ENCODE measurements at places on chromosomes 6 and 20.
A peak's percentile ranks its signal among the peaks of the same experiment; 100 is the strongest.

DNA sequence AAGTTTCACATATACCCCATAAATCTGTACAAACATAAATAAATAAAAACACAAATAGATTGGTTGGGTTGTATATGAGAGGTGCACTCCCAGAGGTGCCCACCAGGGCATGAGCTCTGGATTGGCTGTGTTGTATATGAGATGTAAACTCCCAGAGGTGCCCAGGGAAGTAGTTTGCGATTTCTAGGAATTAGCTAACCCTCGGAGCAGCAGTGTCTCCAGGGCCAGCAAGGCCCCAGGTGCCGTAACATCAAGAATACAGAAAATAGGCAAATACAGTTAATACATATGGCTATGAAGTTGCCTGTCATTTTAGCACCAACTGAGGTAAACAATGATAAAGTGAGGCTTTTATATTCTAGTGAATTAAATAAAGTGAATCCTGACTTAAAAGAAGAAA is 5.4 kb upstream of the GINM1 start:
- peak; percentile 5 for DNase-seq

- DNase-seq: no peak
Measured at GRCh38 chr20:49297605-49298530, 20.0 kb upstream of the ZNFX1 start.

DNA sequence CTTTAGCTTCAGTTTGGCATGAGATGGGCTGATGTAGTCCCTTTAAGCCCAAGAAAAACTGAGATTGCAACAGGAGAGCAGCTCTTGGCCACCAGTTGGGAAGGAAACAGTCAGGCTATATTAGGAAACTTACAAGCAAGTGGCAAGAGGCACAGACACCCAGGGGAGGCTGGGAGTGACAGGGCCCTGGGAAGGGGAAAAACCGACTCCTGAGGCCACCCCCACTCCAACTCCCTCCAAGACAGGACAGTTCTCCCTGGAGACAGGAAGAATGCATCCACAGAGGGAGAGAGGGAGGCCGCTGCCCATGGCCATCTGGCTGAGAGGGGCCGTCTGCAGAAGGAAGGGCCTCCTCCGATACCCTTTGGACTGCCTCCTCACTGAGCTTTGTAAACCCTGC is 20.5 kb downstream of the JPH2 start:
- DNase-seq: no peak

- DNase-seq: no peak
Measured at GRCh38 chr6:338815-339262, 46.6 kb downstream of the DUSP22 start.

DNA sequence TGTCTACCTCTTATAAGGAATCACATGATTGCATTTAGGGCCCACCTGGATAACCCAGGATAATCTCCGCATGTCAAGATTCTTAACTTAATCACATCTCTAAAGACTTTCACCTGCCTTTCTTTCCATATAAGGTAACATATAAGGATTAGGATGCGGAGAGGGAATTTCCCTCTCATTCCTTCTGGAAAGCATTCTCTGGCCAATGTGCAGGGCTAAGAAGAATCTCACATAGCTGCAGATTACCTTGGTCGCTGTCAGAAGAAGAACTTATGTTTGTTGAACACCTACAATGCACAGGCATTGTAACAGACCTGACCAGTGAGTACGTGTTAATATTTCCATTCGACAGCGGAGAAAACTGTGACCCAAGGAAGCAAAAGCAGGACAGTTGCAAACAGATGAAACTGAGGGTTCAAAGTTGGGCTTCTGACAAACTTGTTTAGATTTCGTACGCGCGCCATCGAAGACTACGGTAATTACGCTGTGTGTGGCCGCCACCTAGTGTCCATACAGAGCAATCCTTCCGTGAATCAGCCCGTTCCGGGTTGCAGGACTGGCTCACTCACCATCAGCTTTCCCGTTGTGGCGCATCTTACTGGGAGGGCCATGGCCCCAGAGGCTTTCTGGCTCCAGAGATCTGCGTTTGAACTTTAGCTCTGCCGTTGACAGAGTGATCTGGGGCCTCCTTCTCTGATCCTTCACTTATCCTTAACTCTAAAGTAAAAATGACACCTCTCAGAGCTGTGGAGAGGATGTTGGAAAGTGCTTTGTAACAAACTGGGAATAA is 9.5 kb downstream of the C20orf202 start:
- DNase-seq: peak; percentile 61

- DNase-seq: no peak
Measured at GRCh38 chr6:71385111-71385822, 96.7 kb downstream of the OGFRL1 start.

DNA sequence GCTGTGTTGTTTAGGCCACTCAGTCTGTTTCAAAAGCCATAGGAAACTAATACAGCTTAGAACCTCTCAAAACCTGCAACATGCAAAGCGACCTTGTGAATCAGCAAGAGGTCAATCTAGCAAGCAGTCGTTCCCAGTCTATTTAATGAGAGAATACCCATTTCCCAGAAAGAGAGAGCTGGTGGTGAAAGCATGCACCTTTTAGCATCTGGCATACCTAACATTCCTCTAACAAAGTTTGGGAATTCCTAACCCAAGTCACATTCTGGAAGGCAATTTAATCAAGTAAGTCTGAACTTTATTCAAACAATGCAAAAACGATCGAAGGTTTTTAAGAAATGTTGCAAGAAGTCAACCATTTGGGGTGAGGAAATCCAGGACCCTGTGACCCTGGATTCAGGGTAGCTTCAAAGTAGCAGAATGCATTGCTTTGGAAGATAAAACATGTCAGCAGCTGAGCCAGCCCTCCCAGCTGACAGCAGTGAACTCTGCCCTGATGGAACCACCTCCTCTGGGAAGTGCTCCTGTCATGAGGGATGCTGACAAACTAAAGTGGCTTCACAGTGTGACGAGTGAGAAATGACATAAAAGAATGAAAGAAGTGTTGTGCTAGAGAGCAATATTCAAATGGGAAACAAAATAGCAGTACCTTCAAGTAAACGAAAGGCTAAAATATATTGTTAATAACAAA is 104.8 kb downstream of the GMDS start:
- DNase-seq: no peak

DNA sequence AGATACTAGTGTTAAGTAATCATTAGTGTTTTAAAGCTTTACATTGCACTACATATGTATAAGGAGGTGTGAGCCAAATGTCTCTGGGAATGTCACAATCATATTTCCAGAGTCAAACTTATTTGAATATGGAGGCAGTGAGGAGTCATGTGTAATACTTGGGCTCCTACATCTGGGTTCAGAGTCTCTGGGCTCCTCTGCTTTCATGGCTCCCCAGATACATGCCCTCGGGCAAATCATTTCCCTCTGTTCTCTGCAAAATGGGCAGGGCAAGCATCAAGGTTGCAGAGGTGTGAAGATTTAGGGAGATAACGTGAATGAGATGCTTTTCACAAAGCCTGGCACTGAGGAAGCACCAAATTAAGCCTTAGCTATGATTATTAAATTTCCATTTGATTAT is 138.3 kb upstream of the SGK1 start:
- DNase-seq: no peak

GRCh38 chr6:126773112-126773805 is 345.2 kb upstream of the RSPO3 start:
- DNase-seq: no peak

- DNase-seq: no peak
Measured at GRCh38 chr6:27059621-27060425, 187.7 kb upstream of the PRSS16 start.
